ENCODE measurements at places on chromosomes 11 and 22. TPM values are rescaled to one million over a fixed set of nuclear protein-coding genes. Genes with fewer than 3 reads are reported as not detected.

GRCh38 chr11:8362491-8362890 lies 98.8 kb upstream of the LMO1 start:
- DNase-seq = no peak

DNA sequence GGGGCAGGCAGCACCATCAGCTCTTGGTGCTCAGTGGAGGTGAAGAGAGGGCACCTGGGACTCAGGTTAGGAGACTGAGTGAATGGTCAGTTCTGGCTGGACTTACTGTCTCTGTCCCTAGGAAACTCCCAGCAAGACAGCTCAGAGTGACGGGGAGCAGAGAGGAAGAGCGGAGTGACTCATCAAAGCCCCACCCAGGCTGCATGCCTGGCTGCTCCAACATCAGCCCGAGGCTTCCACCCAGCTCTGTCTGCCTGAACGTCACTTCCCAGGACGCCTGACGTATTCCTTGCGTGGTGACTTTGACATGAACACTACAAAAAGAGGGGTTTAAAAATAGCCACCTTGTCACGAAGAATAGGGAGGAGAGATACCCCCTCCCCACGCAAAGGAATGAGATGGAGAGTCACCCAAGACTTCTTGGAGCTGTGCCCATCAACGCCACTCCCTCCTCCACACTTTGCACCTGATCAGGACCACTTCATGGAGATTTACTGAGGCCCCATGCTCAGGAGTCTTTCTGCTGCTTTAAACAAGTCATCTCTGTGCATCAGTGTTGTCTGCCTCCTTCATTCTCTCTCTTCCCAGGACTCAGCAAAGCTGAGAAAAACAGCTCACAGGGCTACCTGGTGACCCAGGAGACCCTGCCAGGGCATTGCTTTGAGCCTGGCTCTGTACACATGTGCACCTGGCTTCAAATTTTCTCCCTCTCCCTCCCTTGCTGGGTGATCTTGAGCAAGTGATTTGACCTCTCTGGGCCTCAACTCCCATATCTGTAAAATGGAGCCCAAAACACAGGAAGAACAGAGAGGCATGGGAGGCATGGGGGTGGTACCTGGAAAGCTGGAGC lies 83.1 kb downstream of the MN1 start:
- DNase-seq = peak; percentile 90

VSIG10L2 gene
- not detected for total RNA-seq

- DNase-seq = no peak
Measured at GRCh38 chr11:104060820-104061219, 24.4 kb downstream of the DDI1 start.

OR51I1 gene
- not detected for total RNA-seq

KLHDC7B gene
- 0.14 TPM for total RNA-seq

DNA sequence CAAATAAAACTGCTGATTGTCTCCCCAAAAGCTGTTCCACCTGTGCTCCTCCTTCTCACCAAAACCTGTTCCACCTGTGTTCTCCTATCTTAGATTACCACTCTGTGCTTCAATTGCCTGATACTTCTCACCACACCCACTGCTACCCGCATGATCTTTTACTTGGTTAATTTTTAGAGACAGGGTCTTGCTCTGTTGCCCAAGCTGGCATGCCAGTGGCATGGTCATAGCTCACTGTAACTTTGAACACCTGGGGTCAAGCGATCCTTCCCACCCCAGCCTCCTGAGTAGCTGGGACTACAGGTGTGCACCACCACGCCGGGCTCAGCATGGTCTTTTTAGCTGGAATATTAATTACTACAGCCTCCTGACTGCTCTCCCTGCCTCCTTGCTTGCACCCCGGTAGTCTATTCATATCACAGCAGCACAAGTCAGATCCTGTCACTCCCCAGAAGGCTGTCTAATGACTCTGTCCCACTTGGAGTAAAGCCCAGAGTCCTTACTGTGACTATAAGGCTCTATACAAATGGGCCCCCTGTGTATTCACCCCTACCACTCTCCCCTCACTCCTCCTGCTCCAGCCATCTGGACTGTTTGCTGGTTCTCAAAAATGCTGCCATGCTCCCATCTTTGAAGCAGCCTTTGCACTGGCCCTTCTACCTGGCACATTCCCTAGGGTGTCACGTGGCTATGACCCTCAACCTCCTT lies 3.5 kb downstream of the C11orf91 start:
- DNase-seq = no peak

TBRG1 gene
- 27.6 TPM for total RNA-seq

GRCh38 chr11:95230810-95231126 lies 234 bp downstream of the SESN3 start:
- no peak for DNase-seq

DNA sequence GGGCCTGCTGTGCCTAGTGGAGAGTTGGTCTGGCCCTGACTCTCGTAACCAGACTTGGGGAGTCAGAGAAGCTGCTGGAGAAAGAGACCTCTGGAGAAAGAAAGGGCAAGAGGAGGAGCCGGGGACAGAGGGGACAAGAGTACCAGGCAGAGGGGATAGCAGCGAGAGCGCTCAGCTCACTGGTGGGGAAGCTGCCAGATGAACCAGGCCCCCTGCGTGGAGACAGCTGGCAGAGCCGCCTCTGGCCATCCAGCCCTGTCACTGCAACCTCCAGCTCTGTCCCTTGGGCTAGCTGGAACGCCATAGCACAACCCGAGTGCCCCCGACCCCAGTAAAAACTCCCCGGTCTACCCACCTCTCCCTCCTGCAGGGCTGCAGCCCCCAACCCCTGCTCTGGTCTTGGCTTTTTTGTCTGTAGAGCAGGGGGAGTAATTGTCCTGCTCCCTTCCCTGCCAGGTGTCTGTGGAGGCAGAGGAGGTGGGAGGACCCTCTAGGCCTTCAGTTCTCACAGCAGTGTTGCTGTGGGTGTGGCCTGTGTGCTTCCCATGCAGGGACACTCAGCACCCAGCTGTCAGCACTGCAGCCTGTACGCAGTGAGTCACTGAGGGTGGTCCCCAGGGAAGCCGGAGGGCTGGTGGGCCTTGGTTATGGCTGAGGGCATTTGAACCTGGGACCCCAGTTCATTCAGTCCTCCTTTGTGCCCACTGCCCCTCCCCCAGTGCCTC lies 4.8 kb upstream of the SUN2 start:
- no peak for DNase-seq

DNA sequence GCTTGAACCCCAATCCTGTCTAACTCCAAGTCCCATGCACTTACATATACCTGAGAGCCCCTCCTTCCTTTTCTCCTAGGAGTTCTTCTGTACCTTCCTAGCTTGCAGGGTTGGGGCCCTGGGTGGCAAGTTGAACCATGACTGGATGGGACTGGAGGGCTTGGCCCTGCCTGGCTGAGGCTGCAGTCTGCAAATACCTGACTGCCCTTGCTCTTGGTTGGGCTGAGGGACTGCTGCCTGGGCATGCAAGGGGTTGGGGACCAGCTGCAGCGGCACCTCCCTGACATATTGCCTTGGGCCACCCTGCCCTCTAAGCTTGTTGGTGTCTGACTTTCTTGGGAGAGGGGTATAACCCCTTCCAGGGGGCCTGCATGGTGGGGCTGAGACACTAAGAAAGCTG lies 9.8 kb upstream of the SLC39A13 start:
- no peak for DNase-seq

OR5P2 gene
- total RNA-seq = not detected
